Ascending aorta (tissue), 2 donors: ENCODE measurements at places on chromosomes 7 and 10.
A peak's percentile ranks its signal among the peaks of the same experiment; 100 is the strongest.

- H3K4me1 ChIP-seq, result peaks cover 26% of the 10 kb centered on the region
- peak overlapping the region; percentile 81 for H3K4me3 ChIP-seq
- no peak overlapping the region for H3K27ac ChIP-seq
- no peaks in the 10 kb centered on the region for H3K36me3 ChIP-seq
- DNase-seq, result no peak
- H3K27me3 ChIP-seq, result no peaks in the 10 kb centered on the region
Observed at GRCh38 chr10:37855636-37856035, 1.8 kb downstream of the ZNF248 start.

DNA sequence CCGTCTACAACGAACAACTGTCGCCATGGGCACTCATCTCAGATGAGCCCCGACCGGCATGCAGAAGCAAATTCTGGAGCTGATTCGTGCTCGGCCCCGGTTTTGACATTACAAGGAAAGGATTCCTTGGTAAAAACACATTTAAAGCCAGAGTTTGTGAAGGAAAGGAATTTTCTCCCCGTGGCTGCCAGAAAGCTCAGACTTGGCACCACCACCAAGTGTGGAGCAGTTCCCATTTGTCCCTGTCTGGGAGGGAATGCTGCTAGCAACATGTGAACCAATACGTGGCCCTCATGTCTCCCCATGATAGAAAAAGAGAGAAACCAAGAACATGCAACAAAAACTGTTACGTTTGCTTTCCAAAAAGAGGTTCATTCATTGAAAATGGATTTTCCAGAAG, 55.2 kb upstream of the DDC start:
- H3K36me3 ChIP-seq, result peaks cover 23% of the 10 kb centered on the region
- DNase-seq, result peak; percentile 75
- H3K4me3 ChIP-seq, result no peak overlapping the region
- H3K27ac ChIP-seq, result peak overlapping the region; percentile 78
- H3K4me1 ChIP-seq, result peaks cover 8% of the 10 kb centered on the region

DNA sequence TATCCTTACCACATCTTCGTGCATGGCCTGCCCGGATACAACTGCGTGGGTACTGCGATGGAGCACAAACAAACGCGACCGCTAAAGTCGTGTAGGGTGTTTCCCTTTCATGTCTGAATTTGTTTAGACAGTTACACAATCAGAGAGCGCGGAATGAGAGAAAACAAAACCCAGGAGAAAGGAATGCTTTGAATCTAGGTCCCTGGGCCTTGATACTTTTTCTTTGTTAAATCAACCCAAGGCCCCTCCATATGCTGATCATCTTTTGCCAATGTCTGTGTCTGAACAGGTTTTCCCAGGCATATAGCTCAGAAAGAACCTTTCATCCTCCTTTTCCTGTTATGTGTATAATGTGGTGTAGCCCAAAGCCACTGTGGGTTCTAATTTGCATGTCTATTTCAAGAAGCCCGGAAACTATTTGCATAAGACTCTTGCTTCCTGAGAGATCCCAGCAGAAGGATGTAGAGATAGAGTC, 145.8 kb downstream of the FRMD4A start:
- no peak overlapping the region for H3K27ac ChIP-seq
- no peak for DNase-seq
- no peaks in the 10 kb centered on the region for H3K27me3 ChIP-seq
- no peaks in the 10 kb centered on the region for H3K36me3 ChIP-seq

- peaks cover 21% of the 10 kb centered on the region for H3K36me3 ChIP-seq
- peaks cover 3% of the 10 kb centered on the region for H3K4me1 ChIP-seq
- no peak overlapping the region for H3K27ac ChIP-seq
Observed at GRCh38 chr10:94358480-94358879, 4.3 kb downstream of the NOC3L start.
